ENCODE measurements at places on chromosomes 2 and 18.

DNA sequence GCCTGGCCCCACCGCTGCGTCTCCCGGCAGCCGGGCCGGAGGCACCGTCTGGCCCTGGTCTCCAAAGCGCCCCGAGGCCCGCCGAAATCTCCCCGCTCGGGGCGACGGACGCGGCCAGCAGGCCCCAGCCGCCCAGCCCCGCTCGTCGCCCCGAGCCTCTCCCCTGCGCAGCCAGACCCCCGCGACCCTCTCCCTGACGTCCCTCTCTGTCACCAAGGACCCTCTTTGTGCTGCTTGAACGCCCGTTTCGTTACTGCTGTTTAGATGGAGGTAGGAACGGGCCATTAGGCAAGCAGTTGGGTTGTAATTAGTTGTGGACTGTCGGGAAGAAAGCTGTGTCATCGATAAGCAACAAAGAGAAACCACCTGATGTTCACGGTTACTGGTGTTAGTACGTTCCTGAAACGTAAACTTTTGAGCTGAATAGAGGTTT is 686 bp downstream of the UBXN4 start:
- peak; percentile 4 for DNase-seq

DNA sequence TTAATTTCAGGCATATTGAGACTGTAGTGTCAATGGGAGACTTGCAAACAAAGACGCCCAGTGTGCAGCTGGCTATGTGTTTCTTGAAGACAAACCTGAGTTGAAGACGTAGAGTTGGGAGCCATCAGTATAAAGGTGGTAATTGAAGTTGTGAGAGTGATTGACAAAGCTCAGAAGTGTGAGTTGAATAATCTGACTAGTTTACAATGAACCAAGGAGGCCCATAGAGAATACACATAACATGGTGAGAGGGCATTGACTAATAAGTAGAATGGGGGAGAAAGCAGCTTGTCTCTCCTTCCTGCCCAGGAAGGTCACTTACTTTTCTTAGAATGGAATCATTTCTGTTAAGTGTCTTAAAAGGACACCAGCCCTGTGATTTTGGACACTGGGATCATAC is 14.1 kb downstream of the SP110 start:
- no peak for DNase-seq

DNA sequence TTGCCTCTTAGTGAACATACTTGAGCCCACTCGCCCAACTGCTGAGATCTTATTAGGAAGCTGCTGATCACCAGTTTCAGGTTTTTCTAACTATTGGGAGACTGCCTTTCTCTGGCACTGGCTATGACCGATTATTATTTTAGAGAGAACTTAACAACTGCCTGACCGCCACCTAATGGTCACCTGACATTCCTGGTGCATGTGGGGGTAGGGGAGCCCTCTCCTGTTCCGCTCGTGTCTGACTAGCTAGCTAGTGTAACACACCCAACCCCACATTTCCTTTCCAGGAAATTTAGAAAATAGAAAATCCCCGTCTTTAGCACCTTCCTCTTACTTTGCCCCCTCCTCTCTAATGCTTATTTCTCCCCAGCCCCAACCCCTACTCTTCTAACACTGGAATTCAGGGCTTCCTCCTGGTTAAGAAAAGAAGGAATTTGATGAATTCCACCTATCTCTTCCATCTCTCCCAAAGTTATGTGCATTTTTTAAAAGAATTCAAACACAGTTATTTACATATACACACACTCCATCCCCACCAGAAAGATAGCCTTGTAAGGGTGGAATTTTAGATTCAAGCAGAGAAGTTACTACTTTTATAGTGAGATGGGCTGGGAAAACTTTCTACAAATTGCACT is 19.4 kb upstream of the DNER start:
- no peak for DNase-seq

- DNase-seq = no peak
These were observed 133.4 kb upstream of the ITGB6 start for GRCh38 chr2:160333324-160334027.

GRCh38 chr2:27903018-27903417 is 12.5 kb downstream of the BABAM2 start:
- DNase-seq = no peak

DNA sequence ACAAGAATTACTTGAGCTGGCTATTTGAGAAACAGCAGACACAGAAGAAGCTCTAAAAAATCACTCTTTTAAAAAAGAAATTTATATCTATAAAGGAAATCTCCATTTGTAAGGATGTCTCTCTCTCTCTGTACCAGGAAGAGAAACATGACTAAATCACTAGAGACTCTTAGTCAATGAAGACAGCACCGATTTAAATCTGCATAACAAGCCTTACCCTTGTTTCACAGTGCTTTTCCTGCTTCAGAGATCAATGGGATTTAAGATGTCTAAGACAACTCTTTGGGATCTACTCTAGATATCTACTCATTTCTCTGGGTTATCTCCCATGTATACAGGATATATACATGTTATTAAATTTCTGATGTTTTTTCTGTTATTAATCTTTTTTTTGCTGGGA is 359.2 kb upstream of the RND3 start:
- DNase-seq = no peak

GRCh38 chr2:169185711-169186110 is 116.3 kb downstream of the DHRS9 start:
- DNase-seq = no peak

DNA sequence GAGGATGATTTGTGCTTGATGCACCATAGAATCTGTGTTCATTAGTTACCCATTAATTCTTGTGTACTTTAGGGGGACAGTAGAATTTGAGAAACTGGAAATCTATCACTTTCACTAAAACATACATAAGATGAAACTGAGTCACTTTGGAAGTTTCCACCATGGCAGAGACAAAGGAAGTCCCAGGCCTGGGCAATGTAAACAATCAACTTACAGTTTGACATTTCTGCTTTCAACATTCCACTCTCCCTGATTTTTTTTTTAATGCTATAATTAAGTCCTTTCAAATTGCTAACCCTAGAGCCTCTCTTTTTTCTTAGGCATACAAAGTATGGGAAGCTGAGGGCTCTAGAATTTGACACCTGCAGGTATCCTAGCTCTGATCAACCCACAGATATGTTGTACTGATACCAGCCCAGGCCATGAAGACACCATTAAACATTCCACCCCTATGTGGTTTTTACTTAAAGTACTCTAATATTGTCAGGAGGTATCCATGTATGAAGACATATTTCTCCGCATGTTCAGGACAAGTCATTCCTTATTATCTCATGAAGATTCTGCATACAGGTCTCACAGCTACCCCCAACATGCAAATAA is 88.5 kb upstream of the GLS start:
- no peak for DNase-seq

DNA sequence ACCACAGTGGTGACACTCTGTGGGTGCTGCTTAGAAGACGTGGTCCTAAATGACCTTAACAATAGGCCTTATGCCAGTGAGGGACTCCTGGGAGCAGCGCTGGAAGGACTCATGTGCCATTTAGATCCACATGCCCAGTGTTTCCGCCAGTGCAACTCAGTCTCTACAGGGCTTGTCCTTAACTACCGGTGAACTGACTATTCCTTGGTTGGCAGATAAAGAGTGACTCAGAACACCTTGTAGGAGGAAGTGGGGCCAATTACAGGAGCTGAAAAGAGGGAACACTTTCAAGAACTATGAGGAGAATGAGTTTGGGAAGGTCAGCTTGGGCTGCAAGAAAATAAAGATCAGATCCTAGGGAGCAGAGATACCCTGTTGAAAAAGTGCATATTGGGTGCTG is 1.8 kb upstream of the CDK5R2 start:
- DNase-seq = no peak

- DNase-seq = no peak
These were observed 1860.6 kb upstream of the PIK3C3 start for GRCh38 chr18:40094441-40094840.

GRCh38 chr2:219308142-219309101 is 779 bp downstream of the PTPRN start:
- DNase-seq = peak; percentile 5

GRCh38 chr2:16408331-16409005 is 257.2 kb downstream of the CYRIA start:
- no peak for DNase-seq

GRCh38 chr2:147076634-147077033 is 768.2 kb upstream of the ACVR2A start:
- DNase-seq = no peak
